ENCODE measurements at places on chromosomes 5 and 9.

DNA sequence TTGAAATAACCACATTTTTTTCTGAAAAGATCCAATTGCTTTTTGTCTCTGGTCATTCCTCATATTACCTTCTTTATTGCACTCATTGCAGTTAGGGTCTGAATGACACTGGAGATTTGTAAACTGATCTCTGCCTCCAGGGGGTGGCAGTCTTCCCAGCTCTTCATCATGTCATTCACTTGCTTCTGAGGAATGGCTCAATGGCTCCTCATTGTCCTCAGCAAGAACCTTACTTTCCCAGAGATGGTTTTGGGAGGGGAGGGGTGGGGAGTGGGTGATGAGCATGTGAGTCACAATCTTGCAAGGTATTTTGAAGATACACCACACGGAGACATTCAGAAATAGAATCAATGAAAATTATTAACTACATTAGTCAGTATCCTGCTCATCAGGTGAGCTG lies 159.8 kb upstream of the GAS1 start:
- no peak for DNase-seq

- DNase-seq = no peak
These were observed 60.3 kb downstream of the MAPKAP1 start for GRCh38 chr9:125646621-125647100.

DNA sequence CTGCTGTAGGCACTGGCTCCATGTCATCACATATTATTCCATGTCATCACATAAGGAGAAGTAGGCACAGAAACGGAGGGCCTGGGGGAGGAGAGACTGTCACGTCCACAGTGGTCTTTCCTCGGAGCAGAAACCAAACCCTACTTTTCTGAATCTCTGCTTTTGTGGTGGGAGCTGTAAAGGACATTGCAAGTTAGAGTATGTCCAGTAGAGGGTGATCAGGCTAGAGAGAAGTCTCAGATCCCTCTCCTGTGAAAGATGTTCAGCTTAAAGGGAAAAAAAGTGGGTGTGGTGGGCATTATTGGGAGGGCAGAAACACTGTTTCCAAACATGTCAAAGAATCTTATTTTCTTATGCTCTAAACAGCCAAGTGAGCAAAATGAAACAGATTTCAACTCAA lies 19.4 kb upstream of the FBP2 start:
- no peak for DNase-seq

GRCh38 chr5:138955671-138956295 lies 80.6 kb upstream of the LRRTM2 start:
- no peak for DNase-seq

DNA sequence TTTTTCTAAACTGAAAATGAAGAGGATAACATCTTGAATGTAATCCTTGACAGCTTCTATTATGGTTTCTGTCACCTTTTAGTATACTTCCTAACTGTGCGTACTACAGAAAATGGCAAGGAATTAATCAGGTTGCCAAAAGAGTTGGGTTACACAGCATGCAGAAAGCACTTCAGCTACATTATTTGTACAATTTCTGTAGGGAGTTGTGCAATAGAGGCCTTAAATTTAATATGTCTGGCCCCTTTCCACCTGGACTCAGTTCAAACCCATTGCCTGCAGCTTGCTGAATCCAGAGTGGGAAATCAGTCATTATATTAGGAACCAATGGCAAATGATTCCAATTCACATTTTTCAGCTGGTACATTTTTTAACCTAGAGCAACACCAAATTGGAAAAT lies 549.7 kb downstream of the CSNK1G3 start:
- peak; percentile 72 for DNase-seq

DNA sequence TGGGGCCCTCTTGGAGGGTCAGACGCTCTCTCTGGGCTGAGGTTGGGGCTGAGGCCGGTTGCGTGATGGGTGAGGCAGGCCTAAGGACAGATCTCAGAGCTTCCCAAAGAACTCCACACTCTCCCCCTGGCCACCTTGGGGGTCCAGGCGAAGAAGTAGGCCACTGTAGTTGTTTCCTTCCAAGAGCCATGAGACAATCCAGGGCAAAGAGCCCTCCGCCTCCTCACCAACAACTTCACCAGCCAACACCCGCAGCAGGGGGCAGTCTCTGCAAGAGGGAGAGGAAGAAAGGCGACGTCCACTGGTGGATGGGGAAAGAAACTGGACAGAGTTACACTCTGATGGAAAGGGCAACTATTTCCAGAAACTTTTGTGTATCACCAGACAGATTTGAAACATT lies 10.7 kb downstream of the SLC35A4 start:
- no peak for DNase-seq

DNA sequence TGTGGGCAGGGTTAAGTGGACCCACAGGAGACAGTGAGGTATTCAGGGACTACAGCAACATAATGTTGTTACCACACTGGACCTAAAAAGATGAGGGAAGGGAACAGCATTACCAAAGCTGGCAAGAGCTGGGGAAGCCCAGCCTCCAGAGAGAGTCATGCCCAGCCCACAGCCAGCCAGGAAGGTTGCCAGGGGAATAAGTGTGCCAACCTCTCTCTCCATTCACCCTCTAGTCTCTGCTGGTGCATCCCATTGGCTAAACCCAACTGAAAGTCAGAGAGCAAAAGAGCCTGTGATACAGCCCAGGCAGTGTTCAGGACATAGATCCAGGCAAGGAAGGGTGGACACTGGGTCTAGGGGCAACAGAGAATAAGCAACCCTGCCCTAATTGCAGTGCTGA lies 35.8 kb upstream of the AFAP1L1 start:
- no peak for DNase-seq

- no peak for DNase-seq
These were observed 40.3 kb upstream of the GNE start for GRCh38 chr9:36298566-36298965.

DNA sequence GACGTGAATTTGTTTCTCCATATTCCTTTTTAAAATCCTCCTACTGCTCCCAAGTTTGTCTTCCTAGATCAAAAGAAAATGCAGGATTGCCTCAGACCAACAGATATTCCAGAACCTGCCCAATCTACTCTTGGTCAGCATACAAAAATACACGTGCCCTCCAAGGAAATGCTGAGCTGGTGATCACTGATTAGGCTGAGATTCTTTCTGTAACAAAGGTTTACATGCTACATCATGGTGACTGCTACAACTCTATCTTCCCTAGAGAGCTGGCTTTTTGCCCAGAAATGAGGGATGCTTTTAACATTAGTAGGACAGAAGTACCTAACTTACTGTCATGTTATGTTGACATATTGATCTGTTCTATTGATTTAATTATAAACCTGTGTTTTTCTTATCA lies 35.5 kb downstream of the OR2Y1 start:
- peak; percentile 88 for DNase-seq

GRCh38 chr5:37871023-37871815 lies 31.4 kb upstream of the GDNF start:
- DNase-seq = no peak

DNA sequence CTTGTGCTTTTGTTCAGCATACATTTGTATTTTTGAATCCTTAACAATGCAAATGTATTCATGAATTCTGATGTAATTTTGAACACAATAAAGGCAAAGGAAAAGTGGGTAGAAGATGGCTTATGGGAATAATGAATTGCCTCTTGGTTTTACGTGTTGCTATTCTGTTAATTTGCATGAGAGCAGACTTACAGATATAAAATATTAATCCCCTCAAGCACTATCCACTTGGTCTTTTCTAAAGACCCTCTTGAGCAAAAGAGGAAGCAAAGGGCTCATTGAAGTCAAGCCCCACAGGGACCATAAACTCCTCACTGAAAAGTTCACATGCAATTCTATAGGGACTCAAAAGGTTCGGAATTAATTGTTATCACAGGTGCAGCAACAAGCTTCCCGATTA lies 51.9 kb downstream of the OSTF1 start:
- no peak for DNase-seq

GRCh38 chr5:157502143-157502647 lies 42.2 kb downstream of the NIPAL4 start:
- DNase-seq = no peak

GRCh38 chr9:35518225-35518821 lies 28.4 kb downstream of the RUSC2 start:
- no peak for DNase-seq

DNA sequence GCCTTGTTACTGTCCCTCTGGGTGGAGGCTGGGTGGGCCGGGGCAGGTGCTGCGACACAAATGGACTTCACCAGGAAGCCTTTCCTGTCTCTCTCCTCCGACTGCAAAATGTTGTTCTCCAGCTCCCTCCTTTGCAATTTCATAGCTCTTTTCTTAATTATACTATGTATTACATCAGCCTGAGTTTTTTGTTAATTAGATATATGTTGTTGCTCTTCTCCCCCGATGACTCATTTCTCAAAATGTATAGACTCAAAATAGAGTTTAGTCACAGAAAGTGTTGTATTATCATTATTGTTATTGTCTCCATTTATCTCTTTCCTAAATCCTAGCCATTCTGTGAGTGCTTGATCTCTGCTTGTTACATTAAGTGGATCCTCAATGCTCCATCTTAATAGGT lies 122.4 kb upstream of the OSMR start:
- no peak for DNase-seq

DNA sequence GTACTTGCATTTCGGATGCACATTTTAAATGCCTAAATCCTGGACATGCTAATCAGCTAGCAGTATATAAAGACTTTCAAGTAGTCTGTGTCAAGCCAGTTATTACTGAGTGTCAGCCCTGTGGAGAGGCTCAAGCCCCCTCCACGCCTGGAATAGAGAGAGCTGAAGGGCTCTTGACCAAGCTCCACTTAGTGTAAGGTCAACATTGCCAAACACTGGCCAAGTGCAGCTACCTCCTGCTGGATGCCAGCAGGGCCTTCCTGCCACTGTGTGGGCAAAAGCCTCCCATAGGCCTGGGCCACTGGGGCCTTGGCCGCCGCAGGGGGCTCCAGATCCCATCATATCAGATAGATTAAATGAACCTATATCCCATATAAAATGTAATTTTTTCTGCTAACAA lies 239.4 kb upstream of the PANK3 start:
- peak; percentile 66 for DNase-seq

GRCh38 chr5:54484219-54484894 lies 28.9 kb downstream of the HSPB3 start:
- DNase-seq = no peak

GRCh38 chr9:76297721-76298239 lies 96.4 kb downstream of the RFK start:
- no peak for DNase-seq

- no peak for DNase-seq
These were observed 173.1 kb downstream of the AOPEP start for GRCh38 chr9:94899464-94900221.

GRCh38 chr9:15187589-15187988 lies 119.4 kb downstream of the TTC39B start:
- peak; percentile 33 for DNase-seq

DNA sequence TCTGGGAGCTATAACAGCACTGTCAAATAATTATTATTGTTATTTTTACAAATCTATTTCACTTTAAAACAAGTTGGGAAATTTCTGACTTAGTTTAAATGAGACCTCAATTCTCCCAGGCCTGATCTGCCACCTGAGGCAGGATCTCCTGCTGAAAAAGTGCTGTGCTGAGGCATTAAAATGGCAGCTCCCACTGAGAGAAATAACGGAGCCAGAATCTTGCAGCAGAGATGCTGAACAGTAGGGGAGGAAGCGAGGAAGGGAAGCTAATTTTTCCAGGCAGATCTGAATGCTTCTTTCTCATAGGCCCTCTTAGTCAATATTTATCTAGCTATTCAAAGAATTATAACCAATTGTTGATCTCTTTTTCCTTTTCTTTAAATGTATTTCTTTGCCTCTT lies 196.3 kb downstream of the ZNF462 start:
- no peak for DNase-seq

- no peak for DNase-seq
These were observed 63.5 kb downstream of the OTULIN start for GRCh38 chr5:14727928-14728458.

- DNase-seq = no peak
These were observed 31.8 kb upstream of the C7 start for GRCh38 chr5:40877371-40877988.

- no peak for DNase-seq
These were observed 23.1 kb upstream of the MVB12B start for GRCh38 chr9:126303488-126303887.

DNA sequence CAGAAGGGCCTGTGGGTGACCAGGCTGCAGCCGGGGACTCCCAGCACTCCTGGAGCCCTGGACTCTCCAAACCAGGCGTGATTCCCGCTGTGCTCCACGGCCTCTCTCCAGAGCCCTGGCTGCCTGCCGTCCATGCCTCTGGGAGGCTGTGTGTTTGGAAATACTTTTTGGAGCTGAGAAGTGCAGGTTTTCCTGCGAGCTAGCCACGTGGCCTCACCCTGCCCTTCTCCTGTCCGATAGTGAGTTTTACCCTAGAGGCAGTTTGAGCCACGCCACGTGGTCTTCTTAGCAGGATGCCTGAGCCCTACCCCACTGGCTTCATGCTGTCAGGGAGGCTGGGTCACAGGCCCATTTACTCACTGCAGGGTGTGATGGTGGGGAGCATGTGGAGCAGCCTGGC lies 71.3 kb downstream of the COL5A1 start:
- DNase-seq = no peak

- no peak for DNase-seq
These were observed 134.1 kb upstream of the RAPGEF1 start for GRCh38 chr9:131873891-131874440.

- DNase-seq = no peak
These were observed 49.9 kb downstream of the ADAMTS12 start for GRCh38 chr5:33841891-33842290.

GRCh38 chr5:26295541-26295940 lies 742.8 kb downstream of the CDH9 start:
- no peak for DNase-seq

DNA sequence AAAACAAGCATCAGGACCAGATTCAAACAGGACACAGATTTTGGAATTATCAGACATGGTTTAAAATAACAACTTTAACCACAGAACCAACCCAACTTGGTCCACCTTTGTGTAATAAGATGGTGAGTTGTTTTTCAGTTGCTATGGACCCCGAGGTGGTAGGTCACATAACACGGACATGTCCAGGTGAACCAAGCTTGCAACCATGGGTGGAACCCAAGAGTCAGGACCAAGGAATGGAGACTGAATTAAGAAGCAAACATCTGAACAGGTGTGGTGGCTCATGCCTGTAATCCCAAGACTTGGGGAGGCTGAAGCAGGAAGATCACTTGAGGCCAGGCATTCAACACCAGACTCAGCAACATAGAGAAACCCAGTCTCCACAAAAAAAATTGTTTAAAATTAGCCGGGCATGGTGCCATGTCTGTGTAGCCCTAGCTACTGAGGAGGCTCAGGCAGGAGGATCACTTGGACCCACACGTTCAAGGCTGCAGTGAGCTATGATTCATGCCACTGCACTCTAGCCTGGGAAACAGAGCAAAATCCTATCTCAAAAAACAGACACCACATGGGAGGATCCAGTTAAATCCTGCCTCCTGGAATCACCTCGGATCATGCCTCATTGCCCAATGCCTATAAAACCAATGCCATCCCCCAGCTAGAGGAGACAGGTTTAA lies 10.6 kb downstream of the PTBP3 start:
- no peak for DNase-seq

GRCh38 chr5:194102-194501 lies 2.8 kb downstream of the LRRC14B start:
- DNase-seq = no peak

GRCh38 chr5:88967633-88968585 lies 84.9 kb upstream of the MEF2C start:
- DNase-seq = no peak

- DNase-seq = peak; percentile 25
These were observed 37.8 kb upstream of the KIF2A start for GRCh38 chr5:62268234-62268633.

- DNase-seq = no peak
These were observed 1.6 kb upstream of the SAR1B start for GRCh38 chr5:134634227-134634626.

- DNase-seq = no peak
These were observed 90.8 kb upstream of the EGFLAM start for GRCh38 chr5:38167562-38167996.

GRCh38 chr9:4366591-4367330 lies 66.9 kb upstream of the GLIS3 start:
- peak; percentile 28 for DNase-seq
